NCI-H1092 treated with DMSO at 0.1 percent for 48 hours (cell line): ENCODE measurements at places on chromosomes 6 and 20.

GRCh38 chr6:158445426-158446085 lies 114.3 kb upstream of the TMEM181 start:
- no peak for DNase-seq

- no peak for DNase-seq
These were observed 615 bp upstream of the NTSR1 start for GRCh38 chr20:62707921-62708521.

DNA sequence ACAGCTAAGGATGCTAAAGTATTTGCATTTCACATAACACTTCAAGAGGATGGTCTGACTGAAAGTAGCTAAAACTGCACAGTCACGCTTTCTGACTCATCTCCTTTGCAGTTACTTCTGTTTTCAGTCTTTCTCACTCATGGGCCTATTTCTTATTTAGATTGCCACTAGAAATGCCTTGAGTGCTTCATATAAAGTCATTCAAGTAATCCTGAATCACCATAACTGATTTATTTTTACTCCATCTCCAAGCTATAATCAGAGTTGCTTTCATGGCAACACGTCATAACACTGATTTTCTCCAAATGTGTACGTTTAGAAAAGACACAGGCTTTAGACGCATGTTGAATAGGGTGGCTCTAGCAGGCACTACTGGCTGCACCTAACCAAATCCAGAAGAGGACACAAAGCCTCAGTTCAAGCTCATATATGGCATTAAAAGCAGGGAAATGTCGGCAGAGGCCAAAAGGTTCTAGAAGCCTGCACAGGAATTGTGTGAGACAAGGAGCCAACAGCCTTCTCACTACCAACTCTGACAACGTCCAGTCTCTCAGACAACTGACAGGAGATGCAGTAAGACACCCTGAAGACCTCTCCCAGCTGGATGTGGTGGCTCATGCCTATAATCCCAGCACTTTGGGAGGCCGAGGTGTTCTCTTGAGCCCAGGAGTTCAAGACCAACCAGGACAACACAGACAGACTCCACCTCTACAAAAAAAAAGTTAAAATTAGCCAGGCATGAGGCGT lies 64.1 kb upstream of the BEND6 start:
- no peak for DNase-seq

DNA sequence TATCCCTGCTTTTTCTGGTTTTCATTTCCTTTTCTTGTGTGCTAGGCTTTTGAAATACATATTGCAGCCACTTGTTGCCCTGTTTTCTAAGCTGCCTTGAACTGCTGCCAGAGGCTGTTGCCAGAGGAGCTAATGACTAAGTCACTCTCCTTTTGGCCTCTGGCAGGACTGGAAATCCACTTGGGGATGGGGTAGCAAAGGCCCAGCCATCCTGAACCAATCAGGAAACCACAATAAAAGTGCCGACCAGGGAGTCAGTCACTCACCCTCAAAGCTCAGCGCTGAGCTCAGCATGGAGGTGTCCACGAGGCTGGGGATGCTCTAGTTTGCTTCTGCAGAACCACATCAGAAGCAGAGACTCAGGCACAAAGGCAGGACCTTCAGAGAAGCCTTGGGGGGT lies 813.0 kb downstream of the DHX35 start:
- peak; percentile 57 for DNase-seq

- no peak for DNase-seq
These were observed 34.2 kb upstream of the DDR1 start for GRCh38 chr6:30849903-30850651.

GRCh38 chr6:95093154-95093553 lies 484.2 kb upstream of the MANEA start:
- no peak for DNase-seq

DNA sequence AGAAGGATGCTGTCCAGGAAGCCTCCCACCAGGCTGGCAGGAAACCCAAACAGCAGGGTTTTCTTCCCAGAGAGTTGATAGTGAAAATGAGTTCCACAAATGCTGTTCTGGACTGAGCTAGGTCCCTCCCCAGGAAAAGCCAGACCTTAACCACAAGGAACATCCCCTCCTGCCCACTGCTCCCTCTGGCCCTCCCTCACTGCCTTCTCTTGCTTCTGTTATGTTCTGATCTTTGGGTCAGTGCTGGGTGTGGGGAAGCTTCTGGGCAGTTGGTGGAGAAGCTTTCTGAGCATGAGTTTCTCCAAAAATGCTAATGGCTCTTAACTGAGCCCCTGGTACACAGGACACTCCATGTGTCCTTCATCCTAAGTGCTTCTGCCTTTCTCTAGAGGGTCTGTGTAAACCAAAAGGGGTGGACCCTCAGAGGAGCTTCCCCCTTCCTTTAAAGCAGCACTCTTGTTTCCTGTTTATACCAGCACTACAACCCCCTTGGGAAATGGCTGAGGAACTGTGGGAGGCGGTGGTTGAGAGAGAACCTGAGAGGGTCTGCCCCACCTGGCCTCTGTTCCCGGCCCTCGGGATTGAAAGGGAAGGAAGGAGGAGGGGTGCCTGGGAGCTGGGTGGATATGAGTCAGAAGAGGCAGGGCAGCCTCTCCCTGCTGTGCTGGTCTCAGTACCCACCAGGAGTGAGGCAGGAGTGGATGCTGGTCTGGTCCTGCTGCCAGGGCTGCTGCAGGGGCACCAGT lies 42.0 kb downstream of the CDS2 start:
- DNase-seq = peak; percentile 65

- no peak for DNase-seq
These were observed 89.9 kb upstream of the RALGAPA2 start for GRCh38 chr20:20802328-20802727.

GRCh38 chr6:137880746-137881521 lies 13.9 kb downstream of the TNFAIP3 start:
- no peak for DNase-seq

- no peak for DNase-seq
These were observed 29.7 kb downstream of the SLC12A5 start for GRCh38 chr20:46058599-46059281.

DNA sequence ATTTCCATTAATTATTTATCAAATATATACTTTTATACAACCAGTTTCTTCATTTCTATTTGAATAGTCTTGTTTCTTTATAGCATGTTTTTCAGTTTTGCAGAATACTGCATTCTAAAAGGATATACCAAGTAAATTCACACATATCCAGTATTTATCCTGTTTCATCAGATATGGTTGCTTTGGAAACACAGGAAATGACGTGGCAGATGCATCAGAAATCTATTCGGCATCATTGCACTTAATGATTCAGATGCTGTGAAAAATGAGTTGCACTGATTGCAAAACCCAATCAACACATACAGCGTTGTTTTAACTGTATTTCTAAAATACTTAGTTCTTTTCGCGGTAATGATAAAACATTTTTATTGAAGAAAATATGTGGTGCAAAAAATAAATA lies 594.9 kb downstream of the CDH26 start:
- no peak for DNase-seq

DNA sequence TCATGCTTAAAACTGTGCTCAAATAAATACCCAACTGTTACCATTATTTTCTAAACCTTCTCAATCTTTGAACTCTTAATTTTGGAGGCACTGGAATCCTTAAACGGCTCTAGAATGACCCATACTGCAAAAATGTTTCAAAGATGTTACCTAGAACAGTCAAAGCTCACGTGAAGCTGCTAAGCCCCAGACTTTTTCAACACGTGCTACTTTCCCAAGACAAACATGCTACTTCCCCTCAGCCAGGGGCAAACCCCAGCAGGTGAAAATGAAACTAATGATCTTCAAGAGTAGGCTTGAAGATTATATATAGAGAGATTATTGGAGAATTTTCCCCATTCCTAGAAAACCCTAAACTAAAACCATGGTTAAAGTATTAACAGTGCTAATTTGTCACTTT lies 28.1 kb downstream of the HUS1B start:
- DNase-seq = no peak

DNA sequence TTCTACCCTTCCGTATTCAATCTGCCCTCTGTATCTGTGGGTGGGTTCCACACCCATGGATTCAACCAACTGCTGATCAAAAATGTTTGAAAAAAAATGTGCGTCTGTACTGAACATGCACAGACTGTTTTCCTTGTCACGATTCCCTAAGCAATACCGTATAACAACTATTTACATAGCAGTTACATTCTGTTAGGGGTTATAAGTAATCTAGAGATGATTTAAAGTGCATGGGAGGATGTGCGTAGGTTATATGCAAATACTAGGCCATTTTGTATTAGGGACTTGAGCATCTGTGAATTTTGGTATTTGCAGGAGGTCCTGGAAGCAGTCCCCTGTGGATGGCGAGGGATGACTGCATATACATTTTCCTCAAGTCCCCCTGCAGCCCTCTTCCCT lies 486.9 kb downstream of the PREX1 start:
- DNase-seq = no peak

DNA sequence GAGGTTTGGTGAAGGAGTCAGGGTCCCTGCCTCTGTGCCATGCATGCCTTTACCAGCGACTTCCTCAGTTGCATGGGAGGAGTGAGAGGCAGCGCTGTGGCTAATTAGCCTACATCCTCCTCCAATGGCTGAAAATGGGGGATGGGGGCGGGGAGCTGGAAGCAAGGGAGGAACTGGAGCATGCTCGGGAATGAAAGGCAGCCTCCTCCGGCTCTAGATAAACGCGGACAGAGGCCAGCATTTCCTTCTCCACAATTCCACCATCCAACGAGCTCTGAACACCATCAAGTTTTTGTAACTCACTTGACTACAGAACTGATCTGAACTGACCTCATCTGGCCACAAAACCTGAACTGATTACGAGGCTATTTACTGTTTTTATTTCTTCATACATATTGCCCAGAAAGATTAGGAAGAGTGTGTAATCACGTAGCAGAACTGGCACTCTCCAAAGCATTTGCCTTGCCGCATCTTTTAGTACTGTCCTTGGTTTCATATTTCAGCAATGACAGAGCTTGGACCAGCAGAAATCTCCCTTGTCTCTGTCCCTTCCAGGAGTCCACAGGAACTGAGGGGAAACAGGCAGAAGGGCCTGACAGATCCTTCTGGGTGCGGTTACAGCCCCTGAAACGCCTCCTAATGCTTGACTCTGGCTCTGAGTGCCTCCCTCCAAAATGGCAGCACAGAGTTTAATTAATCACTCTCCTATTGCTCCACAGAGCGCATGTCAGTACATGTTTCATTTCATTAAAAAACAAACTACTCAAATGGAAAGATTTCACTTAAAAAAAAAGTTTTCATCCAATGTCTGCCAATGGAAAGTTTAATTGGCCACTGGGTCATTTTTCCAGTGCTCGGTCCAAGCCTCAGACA lies 58.2 kb upstream of the TRAF3IP2 start:
- no peak for DNase-seq

- DNase-seq = no peak
These were observed 56.4 kb upstream of the TPD52L1 start for GRCh38 chr6:125097186-125097585.

DNA sequence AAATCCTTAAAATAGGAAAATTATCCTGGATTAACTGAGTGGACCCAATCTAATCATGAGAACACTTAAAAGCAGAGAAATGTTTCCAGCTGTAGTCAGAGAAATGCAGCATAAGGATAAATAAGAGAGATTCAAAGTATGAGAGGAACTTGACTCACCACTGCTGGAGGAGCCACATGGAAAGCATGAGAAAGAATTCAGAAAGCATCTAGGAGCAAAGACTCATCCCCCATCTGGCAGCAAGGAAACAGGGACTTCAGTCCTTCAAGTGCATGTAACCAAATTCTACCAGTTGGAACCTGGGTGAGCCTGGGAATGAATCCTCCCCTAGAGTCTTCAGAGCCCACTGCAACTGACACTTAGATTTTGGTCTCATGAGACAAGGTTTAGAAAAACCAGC lies 33.7 kb downstream of the RNF146 start:
- DNase-seq = no peak

DNA sequence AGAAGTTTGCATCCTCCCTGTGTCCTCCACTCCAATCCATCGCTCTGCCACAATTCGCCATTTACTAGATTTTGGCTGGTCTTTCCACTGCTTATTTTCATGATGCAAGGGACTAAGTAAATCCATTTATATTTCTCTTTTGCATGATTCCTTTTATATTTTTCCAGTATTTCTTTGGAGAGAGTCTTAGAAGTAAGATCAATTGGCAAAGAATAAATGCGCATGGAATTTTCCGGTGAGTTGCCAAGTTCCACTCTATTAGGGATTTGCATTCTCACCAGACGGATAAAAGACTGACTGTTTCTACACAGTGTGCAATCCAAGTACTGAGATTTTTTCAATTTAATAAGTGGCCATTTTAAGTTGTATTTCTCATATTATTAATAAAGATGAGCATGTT lies 91.7 kb upstream of the PHACTR3 start:
- DNase-seq = no peak

GRCh38 chr6:98343004-98343403 lies 491.4 kb upstream of the POU3F2 start:
- DNase-seq = no peak

GRCh38 chr6:109449064-109449794 lies 6.3 kb downstream of the MICAL1 start:
- no peak for DNase-seq

DNA sequence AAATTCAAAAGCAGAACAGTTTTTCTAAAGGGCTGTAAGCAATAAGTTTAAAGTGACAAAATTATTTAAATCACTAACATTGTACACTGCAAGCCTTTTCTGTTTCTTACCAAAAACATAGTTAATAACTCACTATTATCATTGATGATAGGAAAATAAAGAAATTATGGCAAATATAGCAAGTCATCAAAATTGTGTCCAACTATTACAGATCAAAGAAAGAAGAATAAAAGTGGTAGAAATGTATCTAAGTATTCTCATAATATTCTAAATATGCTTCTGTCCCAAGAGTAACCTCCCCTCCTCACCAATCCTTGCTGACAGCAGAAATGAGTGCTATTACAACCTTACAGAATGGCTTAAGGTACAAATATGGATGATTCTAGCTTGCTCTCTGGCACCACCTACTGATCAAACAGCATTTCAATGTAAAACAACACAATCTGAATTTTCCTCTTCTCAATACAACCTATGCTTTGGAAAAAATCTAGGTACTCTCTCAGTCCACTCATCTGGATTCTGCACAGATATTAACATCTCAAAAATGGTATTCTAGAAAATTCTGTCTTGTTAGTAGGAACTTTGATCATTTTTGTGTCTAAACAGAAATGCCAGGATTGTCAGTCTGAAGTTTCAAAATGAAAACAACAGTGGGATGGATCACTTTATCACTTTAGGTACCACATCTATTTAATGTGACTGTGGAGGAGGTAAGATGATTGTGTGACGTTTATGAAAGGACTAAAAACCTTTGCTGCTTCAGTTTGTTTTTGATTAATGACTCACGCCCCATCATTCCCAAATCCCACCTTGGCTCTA lies 40.9 kb downstream of the ZFP64 start:
- peak; percentile 38 for DNase-seq

DNA sequence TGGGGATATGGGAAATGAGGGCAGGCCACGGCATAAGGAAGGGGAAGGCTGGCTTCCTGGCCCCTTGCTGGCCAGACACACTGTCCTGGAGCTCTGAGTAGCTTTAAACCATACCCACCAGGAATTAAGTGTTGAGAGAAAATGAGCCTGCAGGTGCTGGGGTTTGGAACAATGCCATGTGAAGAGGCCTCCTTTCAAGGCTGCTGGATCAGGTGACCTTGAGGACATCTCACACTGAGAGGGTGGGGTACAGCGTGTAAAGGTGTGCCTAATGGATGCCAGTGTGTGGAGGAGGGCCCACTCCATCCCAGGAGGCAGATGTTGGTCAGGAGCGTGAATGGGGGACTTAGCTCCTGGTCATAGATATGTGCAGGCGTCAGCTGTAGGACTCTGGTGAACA lies 74.8 kb upstream of the MLN start:
- DNase-seq = peak; percentile 48
